H9 (cell line): ENCODE measurements at places on chromosomes 16 and 17. TPM values are rescaled to one million over a fixed set of nuclear protein-coding genes. Genes with fewer than 3 reads are reported as not detected.
A peak's percentile ranks its signal among the peaks of the same experiment; 100 is the strongest.

- no peak for DNase-seq
- no peaks in the 10 kb centered on the region for H3K27me3 ChIP-seq
- peaks cover 6% of the 10 kb centered on the region; the same call in 1 of the 2 replicates for H3K4me1 ChIP-seq
- H3K4me3 ChIP-seq, result no peak overlapping the region
- H3K27ac ChIP-seq, result no peak overlapping the region
Observed at GRCh38 chr17:64055183-64056142, 35.0 kb upstream of the ICAM2 start.

DNA sequence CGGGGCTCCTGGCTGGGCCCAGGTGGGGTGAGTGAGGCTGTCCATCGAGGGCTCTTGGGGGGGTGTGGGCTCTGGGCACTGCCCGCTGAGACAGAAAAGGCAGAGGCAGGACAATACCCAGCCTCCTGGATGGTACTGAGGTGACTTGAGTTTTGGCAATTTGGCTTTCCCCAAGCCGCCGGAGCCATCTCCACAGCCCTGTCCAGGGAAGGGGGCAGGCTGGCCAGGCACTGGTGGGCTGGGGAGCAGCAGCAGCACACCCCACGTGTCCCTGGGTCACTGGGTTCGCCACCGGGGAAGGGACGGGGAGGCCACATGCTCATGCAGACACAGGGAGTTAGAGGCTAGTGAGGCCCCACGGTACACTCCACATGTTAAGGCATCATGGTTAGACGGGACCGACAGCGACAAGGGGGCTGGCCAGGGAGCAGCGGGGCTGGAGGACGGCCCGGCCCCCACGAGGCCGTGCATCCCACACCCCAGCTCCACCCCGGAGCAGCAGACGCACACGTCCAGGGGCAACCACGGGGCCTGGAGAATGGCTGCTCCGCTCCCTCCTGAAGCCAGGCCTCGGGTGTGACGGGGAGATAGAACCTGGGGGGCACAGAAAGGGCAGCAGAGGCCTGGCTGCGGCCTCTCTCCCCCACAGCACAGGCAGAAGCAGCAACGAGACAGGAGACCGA lies 3.0 kb downstream of the ARHGDIA start:
- no peak overlapping the region for H3K27ac ChIP-seq
- H3K27me3 ChIP-seq, result no peaks in the 10 kb centered on the region
- no peaks in the 10 kb centered on the region for H3K4me1 ChIP-seq

- H3K4me3 ChIP-seq, result no peak overlapping the region
- no peak for DNase-seq
- no peaks in the 10 kb centered on the region for H3K27me3 ChIP-seq
- no peaks in the 10 kb centered on the region for H3K36me3 ChIP-seq
Observed at GRCh38 chr16:47979164-47979520, 176.7 kb downstream of the ABCC12 start.

GRCh38 chr16:14486520-14487303 lies 143.3 kb downstream of the PARN start:
- peaks cover 8% of the 10 kb centered on the region; the same call in 1 of the 2 replicates for H3K4me1 ChIP-seq
- DNase-seq, result peak; percentile 49
- no peak overlapping the region for H3K4me3 ChIP-seq
- H3K27me3 ChIP-seq, result no peaks in the 10 kb centered on the region

GRCh38 chr16:30659507-30660423 lies 1.5 kb downstream of the FBRS start:
- no peak overlapping the region for H3K27ac ChIP-seq
- H3K4me3 ChIP-seq, result peak overlapping the region; percentile 77
- H3K27me3 ChIP-seq, result peaks cover 6% of the 10 kb centered on the region; the same call in 1 of the 2 replicates
- peaks cover 43% of the 10 kb centered on the region for H3K36me3 ChIP-seq
- DNase-seq, result no peak
- H3K4me1 ChIP-seq, result no peaks in the 10 kb centered on the region

DNA sequence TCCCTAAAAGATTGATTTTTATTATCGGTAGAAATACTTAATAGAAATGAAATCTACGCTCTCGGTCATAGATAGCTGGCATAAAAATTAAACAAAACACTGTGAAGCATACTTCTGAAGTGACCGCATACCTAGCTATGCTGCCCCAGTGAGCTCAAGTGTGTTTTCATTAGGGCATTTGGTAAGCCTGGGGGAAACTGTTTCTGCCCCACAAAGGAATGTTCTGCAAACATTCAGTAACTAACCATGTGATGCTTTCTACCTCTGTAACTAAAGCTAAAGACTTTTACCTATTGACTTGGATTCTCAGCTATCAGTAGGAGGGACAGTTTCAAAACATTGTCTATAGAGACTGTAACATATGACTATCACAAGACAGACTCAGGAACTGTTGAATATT lies 93.5 kb upstream of the HSBP1 start:
- H3K36me3 ChIP-seq, result no peaks in the 10 kb centered on the region
- no peak for DNase-seq
- no peak overlapping the region for H3K4me3 ChIP-seq
- no peak overlapping the region for H3K27ac ChIP-seq
- H3K4me1 ChIP-seq, result no peaks in the 10 kb centered on the region
- no peaks in the 10 kb centered on the region for H3K27me3 ChIP-seq

DNA sequence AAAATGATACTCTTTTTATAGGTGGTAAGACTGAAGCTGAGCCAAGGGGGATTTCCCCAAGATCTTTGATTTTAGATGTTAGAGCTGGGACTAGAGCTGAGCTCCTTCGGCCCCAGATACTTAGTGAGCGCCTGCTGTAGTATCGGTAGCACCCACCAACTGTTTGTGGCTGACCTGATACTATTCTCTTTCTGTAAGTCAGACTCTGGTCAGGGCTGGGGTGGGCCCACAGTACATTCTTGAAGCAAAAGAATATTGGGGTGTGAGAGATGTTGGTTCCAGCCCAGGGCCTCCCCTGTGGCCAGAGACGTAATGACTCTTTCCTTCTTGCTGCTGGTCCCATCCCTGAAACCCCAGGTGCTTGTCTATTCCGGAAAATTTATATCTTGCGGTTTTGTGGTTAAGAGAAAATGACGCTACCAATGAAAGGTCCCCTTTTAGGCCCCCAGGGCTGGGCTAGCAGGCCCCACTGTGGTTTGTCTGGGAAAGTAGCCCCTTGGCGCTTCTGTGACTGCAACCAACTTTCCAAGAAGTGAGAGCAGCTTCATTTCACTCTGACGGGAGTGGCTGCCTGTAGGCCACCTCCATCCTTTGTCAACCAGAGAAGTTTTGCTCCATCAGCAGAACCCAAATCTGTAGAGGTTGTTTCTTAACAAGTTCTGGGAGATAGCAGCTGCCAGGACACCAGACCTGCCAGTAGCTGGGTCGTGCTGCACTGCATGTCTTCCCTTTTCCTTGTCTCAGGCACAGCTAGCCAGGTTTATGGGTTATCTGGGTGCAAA lies 86.4 kb upstream of the LGALS9 start:
- no peak for DNase-seq
- H3K27ac ChIP-seq, result no peak overlapping the region
- no peaks in the 10 kb centered on the region; the same call in 1 of the 2 replicates for H3K4me1 ChIP-seq
- no peaks in the 10 kb centered on the region for H3K27me3 ChIP-seq
- no peaks in the 10 kb centered on the region for H3K36me3 ChIP-seq
- H3K4me3 ChIP-seq, result no peak overlapping the region

GRCh38 chr17:47189732-47190237 lies 690 bp upstream of the CDC27 start:
- no peaks in the 10 kb centered on the region for H3K4me1 ChIP-seq
- H3K27me3 ChIP-seq, result no peaks in the 10 kb centered on the region; the same call in 1 of the 2 replicates
- no peaks in the 10 kb centered on the region for H3K36me3 ChIP-seq
- no peak for DNase-seq
- H3K4me3 ChIP-seq, result peak overlapping the region; percentile 95

Gene GPR142
- total RNA-seq, result 0.33 TPM in 1 of 2 replicates, not detected in the other

Gene TERB1
- total RNA-seq, result not detected in 2 replicates

Gene TBC1D16
- 82.7 and 85.8 TPM in 2 replicates for total RNA-seq

Gene HSPB9
- 0.15 and 0.18 TPM in 2 replicates for total RNA-seq

Gene UTS2R
- 0.75 and 0.94 TPM in 2 replicates for total RNA-seq

Gene ZPBP2
- not detected in 2 replicates for total RNA-seq

Gene PIRT
- total RNA-seq, result not detected in 2 replicates

Gene CDH3
- total RNA-seq, result 92.9 and 97.2 TPM in 2 replicates

Gene CCL8
- not detected in 2 replicates for total RNA-seq
